HepG2 (cell line): ENCODE measurements at places on chromosomes 4 and X. TPM values are rescaled to one million over a fixed set of nuclear protein-coding genes. Genes with fewer than 3 reads are reported as not detected.
A peak's percentile ranks its signal among the peaks of the same experiment; 100 is the strongest.

The SPATA4 gene
- total RNA-seq = not detected in 2 replicates

GRCh38 chrX:36214924-36215323 is 295.4 kb downstream of the CFAP47 start:
- H3K27ac ChIP-seq = no peak overlapping the region
- H3K4me1 ChIP-seq = peaks cover 7% of the 10 kb centered on the region; the same call in 1 of the 2 replicates
- no peaks in the 10 kb centered on the region for H3K27me3 ChIP-seq
- no peak for DNase-seq
- H3K4me3 ChIP-seq = no peak overlapping the region
- no peaks in the 10 kb centered on the region for H3K36me3 ChIP-seq

The CFAP299 gene
- not detected in 2 replicates for total RNA-seq

DNA sequence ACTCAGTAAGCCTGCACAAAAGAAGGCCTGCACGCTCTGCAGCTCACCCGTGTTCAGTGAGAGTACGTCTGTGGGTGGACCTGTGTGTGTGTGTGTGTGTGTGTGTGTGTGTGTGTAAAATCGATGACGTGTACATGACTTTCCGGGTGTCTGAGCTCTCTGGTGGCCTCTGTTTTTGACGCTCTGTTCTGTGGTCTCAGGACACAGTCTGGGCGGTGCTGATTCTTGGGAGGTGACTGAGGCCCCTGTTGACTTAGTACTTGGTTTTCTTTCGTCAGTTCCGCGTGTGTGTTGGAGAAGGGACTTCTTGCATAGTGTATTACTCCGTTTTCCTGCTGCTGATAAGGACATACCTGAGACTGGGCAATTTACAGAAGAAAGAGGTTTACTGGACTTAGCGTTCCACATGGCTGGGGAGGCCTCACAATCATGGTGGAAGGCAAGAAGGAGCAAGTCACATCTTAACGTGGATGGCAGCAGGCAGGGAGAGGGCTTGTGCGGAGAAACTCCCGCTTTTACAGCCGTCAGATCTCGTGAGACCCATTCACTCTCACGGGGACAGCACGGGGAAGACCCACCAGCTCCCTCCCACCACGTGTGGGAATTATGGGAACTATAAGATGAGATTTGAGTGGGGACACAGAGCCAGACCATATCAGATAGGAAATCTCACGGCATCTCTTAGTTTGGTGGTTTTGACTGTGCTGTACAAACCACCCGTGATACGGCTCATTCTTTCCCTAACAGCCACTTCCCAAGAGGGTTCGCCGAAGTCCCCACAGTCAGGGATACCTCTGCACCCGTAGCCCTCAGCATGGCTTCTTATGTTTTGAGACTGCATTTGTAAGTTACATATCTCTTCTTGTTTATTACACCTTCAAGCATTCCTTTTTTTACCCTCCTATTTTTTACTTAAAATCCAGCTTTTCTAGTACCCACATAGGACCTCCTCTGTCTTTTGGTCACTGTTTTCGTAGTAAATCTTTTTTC is 24.5 kb downstream of the UVSSA start:
- H3K27ac ChIP-seq = no peak overlapping the region
- no peaks in the 10 kb centered on the region for H3K27me3 ChIP-seq
- peaks cover 26% of the 10 kb centered on the region for H3K36me3 ChIP-seq
- no peak for DNase-seq
- no peak overlapping the region for H3K4me3 ChIP-seq

DNA sequence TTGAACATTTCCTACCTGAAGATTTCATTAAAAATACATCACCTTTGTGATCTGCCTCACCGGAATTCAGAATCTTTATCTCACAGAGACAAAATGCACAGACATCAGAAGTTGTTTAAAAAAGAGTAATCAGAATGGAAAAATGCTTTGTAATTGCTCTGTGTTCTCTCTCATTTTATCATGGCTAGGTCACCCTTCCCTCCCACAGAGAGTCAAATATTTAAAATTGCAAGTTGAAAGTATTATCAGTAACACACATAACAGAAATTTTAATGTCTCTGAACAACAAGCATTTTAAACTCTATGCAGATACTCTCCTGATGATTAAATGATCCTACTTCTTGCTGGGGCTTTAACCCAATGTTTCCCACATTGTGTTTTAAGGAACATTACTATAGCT is 362.0 kb downstream of the CBLL2 start:
- no peak for DNase-seq
- no peak overlapping the region for H3K27ac ChIP-seq
- no peak overlapping the region for H3K4me3 ChIP-seq
- H3K36me3 ChIP-seq = no peaks in the 10 kb centered on the region

The NPY5R gene
- total RNA-seq = not detected in 2 replicates

DNA sequence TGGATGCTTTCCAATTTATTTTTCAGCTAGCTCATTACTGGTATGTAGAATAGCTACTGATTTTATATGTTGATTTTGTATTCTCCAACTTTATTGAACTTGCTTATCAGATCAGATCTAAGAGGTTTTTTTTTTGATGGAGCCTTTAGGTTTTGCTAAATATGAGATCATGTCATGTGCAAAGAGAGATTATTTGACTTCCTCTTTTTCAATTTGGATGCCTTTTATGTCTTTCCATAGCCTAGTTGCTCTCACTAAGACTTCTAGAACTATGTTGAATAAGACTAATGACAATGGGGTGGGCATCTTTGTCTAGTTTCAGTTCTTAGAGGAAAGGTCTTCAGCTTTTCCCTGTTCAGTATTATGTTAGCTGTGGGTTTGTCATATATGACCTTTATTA is 11.7 kb downstream of the MAGEE1 start:
- no peaks in the 10 kb centered on the region for H3K4me1 ChIP-seq
- no peak overlapping the region for H3K4me3 ChIP-seq
- no peak overlapping the region for H3K27ac ChIP-seq
- H3K36me3 ChIP-seq = no peaks in the 10 kb centered on the region
- H3K27me3 ChIP-seq = no peaks in the 10 kb centered on the region
- no peak for DNase-seq

The MAGEB2 gene
- total RNA-seq = not detected in 2 replicates

- H3K27ac ChIP-seq = no peak overlapping the region
- H3K4me3 ChIP-seq = no peak overlapping the region
- DNase-seq = no peak
- no peaks in the 10 kb centered on the region for H3K36me3 ChIP-seq
- H3K27me3 ChIP-seq = no peaks in the 10 kb centered on the region
Observed at GRCh38 chr4:7227008-7227407, 34.7 kb downstream of the SORCS2 start.

The SLC35A2 gene
- total RNA-seq = 17.2 and 32.1 TPM in 2 replicates

- no peaks in the 10 kb centered on the region for H3K36me3 ChIP-seq
- H3K4me3 ChIP-seq = no peak overlapping the region
- no peak overlapping the region for H3K27ac ChIP-seq
- no peaks in the 10 kb centered on the region for H3K27me3 ChIP-seq
Observed at GRCh38 chrX:37684973-37685372, 618 bp upstream of the XK start.

The GABRG1 gene
- not detected in 2 replicates for total RNA-seq

GRCh38 chrX:120309873-120310705 is 1.2 kb downstream of the TMEM255A start:
- no peaks in the 10 kb centered on the region for H3K36me3 ChIP-seq
- H3K27ac ChIP-seq = no peak overlapping the region
- H3K4me1 ChIP-seq = peaks cover 15% of the 10 kb centered on the region; the same call in 1 of the 2 replicates
- peak overlapping the region; percentile 34; the same call in 1 of the 2 replicates for H3K4me3 ChIP-seq

DNA sequence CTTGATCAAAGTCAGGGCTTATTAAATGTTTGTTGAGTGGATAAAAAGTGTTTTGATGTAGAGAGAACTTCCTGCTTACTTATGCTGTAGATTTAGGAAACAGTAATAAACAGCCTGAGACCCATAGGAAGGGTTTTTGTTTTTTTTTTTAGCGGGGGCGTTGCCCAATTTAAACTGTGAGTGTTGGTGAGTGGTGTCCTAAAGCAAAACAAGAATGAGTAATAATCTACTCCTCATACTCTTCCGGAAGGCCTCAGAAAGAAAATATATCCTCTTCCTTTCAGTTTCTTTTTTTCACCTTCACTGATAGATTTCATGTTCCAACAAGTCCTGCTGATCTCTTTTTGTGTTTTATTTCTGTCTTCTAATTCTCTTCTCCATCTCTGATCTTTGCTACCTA is 104.4 kb upstream of the SCML1 start:
- H3K27ac ChIP-seq = no peak overlapping the region
- no peak for DNase-seq
- no peaks in the 10 kb centered on the region for H3K27me3 ChIP-seq
- H3K4me3 ChIP-seq = no peak overlapping the region

The RAP2C gene
- total RNA-seq = 28.5 and 39.3 TPM in 2 replicates

DNA sequence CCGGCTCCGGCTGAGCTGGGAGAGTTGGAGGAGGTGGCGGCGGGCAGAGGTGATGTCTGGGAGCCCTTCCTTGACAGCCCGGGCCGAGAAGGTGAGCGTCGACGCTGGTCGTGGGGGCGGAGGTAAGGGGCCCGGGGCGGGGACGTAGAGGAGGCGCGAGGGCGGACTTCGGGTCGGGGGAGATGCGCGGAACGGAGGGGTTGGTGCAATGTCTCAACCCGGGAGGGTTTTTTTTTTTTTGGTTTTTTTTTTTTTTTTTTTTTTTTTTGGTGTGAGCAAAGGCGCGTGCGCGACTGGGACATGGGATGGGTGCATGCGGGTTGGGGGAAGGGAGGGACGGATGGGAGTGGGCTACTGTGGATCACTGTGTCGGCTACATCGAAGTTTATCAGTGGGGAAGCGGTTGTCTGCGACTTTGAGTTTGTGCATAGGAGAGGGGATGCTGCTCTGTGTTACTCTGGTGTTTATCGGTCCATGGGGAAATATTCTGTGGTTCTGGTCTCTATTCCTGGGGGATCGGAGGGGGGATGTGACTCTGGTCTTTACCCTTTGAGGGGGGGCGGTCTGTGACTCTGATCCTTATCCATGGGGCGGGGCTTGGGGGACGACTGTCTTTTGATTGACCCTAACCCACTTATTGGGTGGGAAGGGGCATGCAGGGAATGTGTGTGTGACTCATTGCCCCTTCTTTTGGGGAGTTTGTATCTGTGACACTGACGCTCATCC is 537 bp downstream of the RBM10 start:
- no peaks in the 10 kb centered on the region for H3K27me3 ChIP-seq
- peak overlapping the region; percentile 98 for H3K27ac ChIP-seq
- no peak for DNase-seq
- H3K4me1 ChIP-seq = peaks cover 20% of the 10 kb centered on the region

GRCh38 chrX:153319295-153320046 is 2.1 kb downstream of the PNMA6F start:
- H3K36me3 ChIP-seq = no peaks in the 10 kb centered on the region
- no peaks in the 10 kb centered on the region for H3K27me3 ChIP-seq
- DNase-seq = no peak
- H3K4me1 ChIP-seq = no peaks in the 10 kb centered on the region
- no peak overlapping the region for H3K4me3 ChIP-seq
